Activated CD8-positive, alpha-beta memory T cell treated with anti-CD3 and anti-CD28 coated beads, Interleukin-2, amount 50 U/mL, for 48 hours (primary cell): ENCODE measurements at places on chromosomes 16 and 17.

- DNase-seq, result no peak
Observed at GRCh38 chr17:40352779-40353394, 11.7 kb downstream of the GJD3 start.

- no peak for DNase-seq
Observed at GRCh38 chr16:27495191-27495590, 54.5 kb downstream of the GTF3C1 start.

GRCh38 chr17:66541461-66542128 lies 239.2 kb downstream of the PRKCA start:
- no peak for DNase-seq

- DNase-seq, result no peak
Observed at GRCh38 chr16:56998861-56999260, 9.5 kb downstream of the NLRC5 start.

DNA sequence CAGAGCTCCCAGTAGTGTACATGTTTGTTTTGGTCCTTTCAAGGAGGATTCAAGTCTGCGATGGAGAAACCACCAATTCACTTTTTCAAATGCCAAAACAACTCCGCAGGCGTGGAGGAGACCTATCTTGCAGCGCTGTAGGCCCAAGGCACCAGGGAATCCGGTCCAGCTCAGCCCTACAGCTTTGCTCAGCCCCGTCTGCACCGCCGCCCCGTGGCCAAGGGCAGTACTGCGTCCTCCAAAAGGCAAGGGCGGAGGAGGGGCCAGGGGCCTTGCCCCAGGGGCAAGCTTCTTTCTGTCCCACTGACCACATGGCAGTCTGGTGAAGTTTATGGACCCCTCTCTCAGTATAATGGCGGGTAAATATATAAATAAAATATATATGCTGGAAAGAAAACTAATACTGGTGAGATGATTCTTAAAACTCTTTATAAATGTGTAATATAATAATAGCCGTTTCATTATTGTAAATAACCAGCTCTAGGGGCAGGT lies 709 bp upstream of the CD300LG start:
- peak; percentile 96 for DNase-seq

DNA sequence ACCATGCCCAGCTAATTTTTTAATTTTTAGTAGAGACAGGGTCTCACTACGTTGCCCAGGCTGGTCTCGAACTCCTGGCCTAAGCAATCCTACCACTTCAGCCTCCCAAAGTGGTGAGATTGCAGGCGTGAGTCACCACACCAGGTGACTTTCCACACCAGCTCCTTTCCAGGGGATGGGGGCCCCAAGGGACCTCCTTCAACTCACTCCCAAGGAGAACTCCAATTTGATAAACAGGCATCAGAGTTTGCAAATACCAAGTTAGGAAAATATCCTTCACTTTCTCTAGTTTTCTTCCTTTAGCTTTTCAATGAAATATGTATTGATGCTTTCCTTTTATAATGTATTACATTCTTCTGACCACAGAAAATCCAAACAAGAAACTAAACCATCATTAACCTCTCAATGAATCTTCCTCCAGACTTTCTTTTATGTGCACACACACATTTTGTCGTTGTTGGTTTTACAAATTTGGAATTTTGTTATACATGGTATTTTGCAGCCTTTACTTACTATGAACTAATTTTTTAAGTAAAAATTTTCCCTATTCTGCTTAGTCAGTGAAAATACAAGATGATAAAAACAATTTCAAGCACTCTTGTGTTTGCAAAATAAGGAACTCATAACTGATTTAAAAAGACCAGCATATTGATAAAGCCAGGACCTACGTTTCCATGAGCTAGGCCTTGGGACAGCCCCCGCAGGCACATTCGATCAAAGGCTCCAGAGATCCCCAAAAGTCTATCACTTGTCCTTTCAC lies 32.0 kb downstream of the GAS7 start:
- DNase-seq, result no peak

GRCh38 chr17:63741143-63741407 lies 524 bp downstream of the STRADA start:
- DNase-seq, result no peak

- no peak for DNase-seq
Observed at GRCh38 chr17:74635418-74635817, 11.9 kb upstream of the CD300E start.

- no peak for DNase-seq
Observed at GRCh38 chr16:59697761-59698160, 963.6 kb upstream of the GOT2 start.

DNA sequence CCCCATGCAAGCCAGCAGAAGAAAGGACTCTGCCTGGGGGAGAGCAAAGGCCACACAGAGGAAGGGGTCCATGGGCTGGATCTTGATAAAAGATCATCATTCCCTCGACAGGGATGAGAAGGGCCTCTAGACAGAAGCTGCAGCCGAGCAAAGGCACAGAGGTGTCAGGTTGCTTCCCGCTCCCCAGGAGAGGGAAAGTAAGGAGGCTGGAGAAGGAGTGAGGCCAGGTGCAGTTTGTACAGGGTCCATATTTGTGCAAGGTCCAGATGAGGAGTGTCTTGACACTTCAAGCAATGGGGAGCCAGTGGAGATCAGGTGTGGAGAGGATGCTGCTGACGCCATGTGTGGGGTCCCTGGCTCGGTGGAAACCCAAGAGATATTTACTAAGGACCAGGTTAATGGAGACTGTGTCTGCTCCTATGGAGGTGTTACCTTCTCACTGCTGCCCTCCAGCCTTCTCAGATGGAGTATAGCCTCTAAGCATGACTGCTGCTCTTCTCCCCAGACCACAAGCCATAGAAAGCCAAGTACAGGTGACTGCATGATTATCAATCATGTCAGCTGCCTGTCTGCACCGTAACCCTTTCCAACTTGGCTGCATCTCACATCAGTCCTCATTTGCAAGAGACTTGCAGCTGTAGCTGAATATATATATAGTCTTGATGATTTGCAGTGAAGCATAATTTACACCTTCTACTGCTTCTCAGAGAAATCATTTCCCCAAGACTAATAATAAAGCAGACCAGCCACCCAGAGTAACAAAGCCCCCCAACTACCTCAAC lies 21.1 kb downstream of the GAS7 start:
- no peak for DNase-seq

- no peak for DNase-seq
Observed at GRCh38 chr17:62140836-62141235, 75.8 kb upstream of the MED13 start.

GRCh38 chr16:49127103-49127502 lies 154.5 kb downstream of the CBLN1 start:
- no peak for DNase-seq
